AML-193 (cell line): ENCODE measurements at places on chromosomes 3 and 15.

DNA sequence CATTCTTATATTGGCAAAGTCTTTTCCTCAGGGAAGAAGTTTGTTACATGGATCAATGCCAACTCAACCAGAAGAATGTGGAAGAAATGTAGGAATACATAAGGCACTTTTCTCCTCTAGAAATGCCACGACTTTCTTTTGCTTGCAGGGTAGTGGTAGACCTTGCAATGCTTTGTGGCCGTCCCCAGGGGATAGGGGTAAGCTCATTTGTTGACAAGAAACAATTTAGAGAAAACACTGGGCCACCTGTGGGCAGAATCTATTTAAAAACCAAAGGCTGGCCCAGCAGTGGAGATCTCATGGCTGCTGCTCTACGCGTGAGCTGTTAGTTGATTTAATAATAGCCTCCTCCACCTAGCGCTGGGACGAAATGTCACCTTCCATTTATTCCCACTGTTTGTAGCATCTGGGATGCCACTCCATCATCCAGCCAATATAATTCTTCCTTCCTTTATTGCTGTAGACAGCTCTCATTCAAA lies 64.6 kb upstream of the PFN2 start:
- no peak for DNase-seq

GRCh38 chr3:5317557-5317956 lies 130.1 kb downstream of the EDEM1 start:
- no peak for DNase-seq

DNA sequence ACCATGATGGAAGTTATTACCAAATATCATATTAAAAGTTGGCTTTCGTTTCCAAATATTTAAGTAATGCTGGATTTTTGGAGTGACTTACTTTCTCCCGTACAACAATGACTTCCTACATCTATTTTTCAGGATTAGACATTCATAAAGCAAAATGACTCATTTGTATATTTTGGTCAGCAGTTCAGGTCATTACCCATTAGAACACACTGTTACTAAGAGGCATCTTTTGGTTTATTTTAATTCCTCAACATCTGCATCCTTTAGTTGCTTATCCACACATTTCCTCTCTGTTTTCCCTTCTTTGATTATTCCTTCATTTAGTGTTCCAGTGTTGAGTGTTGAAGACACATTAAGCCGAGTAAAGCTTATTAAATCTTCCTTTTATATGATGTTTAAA lies 348.2 kb downstream of the NAALADL2 start:
- DNase-seq, result no peak

GRCh38 chr3:61729038-61729634 lies 167.8 kb downstream of the PTPRG start:
- DNase-seq, result no peak

GRCh38 chr15:50905055-50905454 lies 3.4 kb upstream of the AP4E1 start:
- DNase-seq, result no peak

DNA sequence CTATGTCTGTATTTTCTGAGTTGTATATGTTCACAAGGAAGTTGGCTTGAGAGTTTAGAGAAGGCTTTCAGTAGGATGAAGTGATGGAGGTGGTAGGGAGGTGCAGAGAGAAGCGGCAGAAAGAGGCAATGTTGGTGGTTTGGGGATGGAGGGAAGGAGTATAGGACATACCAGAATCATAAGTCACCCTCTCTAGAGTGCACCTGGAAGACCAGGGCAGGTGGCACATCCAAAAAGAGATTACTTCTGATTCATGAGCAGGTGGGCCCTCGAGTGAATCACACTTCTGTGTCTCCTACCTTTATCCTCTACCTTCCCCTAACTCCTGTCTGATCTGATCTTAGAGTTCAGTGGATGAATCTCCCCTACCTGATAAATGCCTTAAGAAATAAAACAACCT lies 41.8 kb upstream of the MRPL3 start:
- DNase-seq, result no peak

DNA sequence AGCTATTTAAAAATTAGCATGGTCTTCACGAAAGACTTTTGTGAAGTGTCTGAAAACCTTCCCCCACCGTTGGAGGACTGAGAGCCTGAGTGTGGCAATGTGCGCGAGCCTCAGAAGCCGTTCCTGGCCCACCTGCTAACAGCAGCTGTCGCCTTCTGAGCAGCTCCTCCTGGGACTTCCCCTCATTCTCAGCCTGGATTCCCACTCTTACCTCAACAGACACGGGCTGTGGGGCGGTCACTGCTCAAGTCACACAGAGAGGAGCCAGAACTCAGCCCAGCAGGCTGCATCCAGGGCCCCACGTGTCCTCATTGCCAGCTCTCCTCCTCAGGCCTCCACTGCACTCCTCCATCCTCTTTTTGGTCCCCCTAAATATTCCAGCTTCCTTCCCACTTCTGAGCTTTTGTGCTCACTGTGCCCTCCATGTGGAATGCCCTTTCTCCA lies 7.8 kb downstream of the DNASE1L3 start:
- no peak for DNase-seq

- DNase-seq, result no peak
These were observed 912.7 kb downstream of the TUSC7 start for GRCh38 chr3:117622171-117622841.

DNA sequence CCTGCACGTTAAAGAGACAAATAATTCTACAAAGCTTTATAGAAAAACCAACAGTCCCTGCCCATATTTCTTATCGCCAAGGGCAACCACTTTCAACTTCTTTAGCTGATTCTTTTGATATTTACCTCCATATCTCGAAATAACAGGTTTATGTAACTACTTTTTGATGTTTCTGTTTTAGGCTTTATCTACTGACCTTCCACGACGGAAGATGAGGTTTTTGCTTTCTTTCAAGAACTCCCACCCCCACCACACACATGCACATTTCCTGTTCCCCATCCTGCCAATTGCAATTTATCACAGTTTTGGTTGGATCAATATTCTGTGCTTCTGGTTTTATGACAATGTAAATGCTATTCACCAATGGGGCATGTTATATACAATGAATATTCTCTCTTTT lies 330.4 kb upstream of the ICE2 start:
- DNase-seq, result no peak

DNA sequence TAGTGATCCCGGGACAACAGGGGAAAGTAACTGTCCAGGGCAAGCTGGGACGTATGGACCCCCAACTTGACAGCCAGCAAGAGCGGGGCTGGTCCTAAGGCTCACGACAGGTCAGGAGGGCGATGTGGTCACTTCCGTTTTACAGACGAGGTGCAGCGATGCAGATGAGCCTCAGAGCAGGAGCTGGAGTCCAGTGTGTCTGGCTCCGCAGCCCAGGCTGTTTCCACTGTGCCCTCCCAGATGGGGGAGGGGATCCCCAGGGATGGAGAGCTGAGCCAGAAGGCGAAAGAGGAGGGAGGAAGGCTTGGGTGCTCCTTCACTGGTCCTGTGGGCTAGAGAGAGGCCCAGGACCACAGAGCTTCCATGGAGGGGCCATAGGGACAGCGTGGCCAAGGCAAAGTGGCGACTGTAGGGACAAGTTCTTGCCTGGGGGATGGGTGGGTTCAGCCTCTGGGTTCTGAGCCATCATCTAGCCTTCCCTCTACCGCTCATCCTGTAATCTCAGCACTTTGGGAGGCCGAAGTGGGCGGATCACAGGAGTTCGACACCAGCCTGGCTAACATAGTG lies 5.7 kb downstream of the SNX33 start:
- no peak for DNase-seq

DNA sequence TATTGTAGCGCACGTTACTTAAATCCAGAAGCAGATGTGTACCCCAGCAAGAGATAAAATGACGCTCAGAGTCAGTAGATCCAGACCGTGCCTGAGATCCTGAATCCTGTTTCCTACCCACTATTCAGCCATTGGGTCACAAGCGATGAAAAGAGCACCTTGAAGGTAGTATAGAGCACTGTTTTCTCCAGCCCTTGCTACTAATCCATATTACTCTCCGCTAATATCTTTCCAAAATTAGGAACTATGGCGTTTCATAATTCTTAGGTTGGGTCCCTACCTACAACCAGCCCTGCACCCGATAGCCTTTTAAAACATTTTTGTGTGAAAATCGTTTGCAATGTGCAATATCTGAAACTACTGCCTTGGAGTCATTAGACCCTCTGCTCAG lies 596 bp downstream of the BTD start:
- no peak for DNase-seq

GRCh38 chr15:69979783-69980182 lies 117.9 kb downstream of the TLE3 start:
- DNase-seq, result no peak

DNA sequence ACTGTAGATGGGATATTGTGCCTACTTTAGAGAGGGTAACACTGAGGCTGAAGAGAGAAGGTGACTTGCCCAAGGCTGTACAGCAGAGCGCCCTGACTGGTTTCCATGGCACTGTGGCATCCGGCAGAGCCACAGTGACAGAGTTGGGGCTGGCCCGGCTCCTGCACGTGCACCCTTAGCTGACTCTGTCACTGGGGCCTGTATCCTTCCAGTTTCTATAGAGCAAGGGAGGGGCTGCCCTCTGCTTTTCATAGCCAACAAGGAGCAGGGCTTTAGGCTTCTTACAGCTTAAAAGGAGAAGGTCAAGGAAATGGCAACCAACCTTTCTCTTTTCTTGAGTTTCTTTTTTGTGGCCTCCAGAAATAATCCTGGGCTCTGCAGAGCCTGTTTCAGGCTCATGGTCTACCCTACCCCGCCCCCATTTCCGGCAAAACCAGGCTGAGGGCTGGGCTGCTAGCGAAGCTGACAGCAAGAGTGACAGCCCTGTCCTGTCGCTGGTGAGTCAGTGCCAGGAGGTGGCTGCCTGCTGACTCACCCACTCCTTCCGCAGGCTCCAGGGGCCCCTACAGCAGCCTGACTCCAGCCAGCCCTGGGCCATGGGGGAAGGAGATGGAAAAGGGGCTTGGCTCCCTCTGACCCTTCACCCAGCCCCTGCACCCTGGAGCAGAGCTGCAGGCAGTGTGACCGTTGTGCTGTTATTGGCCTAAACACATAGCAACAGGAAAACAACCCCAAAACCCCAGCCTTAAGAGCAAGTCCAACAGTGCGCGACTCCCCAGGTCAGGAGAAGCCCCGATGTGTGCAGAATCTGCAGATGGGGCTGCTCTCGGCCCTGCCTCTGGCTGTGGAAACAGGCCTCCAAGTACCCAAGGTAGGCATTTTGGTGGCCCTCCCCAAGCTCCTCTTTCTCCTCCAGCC lies 29.8 kb downstream of the SLC6A6 start:
- DNase-seq, result peak; percentile 97

- DNase-seq, result no peak
These were observed 138.1 kb downstream of the GREM1 start for GRCh38 chr15:32855942-32856341.

DNA sequence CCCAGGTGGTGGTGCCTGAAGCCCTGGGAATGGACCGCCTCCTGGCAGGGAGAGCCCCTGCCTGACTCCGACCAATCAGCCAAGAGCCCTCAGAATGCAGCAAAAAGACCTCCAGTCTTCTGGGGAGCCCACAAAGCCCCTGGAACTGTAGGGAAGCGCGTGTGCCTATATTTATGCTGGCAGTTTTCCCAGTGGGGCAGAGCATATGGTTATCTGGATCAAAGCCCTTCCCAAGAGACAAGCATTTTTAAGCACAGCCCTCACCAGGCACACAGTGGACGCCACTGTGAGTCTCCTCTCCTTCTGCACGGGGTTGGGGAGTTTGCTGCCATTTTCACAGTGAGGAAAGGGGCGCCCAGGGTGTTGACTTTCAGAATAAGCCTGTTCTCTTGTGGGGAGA lies 80.9 kb upstream of the RPL32 start:
- DNase-seq, result no peak

DNA sequence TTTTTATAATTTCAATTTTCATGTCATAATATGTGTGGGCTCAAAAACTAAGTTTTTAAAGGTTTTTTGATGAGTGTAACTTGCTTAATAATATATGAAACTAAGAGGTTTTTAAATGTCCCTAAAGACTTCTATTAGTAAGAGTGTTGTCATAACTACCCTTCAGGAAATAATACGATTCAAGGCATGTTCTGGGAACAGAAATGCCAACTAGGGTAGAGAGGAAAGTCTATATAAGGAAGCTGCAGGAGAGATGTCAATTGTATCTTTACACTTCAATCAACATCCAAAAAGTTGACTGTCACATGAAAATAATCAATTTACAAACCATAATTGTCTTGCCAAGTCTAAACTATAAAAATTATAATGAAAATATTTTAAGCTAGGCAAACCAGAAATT lies 76.3 kb downstream of the SMARCC1 start:
- no peak for DNase-seq

GRCh38 chr15:40942878-40943277 lies 10.4 kb upstream of the CHAC1 start:
- no peak for DNase-seq

DNA sequence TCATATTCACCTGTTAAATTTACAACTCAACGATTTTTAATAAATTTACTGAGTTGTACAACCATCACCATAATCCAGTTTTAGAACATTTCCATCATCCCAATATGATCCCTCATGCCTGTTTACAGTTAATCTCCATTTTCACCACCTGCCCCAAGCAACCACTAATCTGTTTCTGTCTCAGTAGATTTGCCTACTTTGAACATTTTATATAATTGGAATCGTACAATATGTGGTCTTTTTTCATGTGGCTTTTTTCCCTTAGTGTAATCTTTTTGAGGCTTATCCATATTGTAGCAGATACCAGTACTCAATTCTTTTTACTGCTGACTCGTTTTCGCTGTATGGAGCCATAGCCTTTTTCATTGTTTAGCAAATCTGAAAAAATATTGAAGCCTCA lies 123.3 kb upstream of the STT3B start:
- DNase-seq, result no peak

DNA sequence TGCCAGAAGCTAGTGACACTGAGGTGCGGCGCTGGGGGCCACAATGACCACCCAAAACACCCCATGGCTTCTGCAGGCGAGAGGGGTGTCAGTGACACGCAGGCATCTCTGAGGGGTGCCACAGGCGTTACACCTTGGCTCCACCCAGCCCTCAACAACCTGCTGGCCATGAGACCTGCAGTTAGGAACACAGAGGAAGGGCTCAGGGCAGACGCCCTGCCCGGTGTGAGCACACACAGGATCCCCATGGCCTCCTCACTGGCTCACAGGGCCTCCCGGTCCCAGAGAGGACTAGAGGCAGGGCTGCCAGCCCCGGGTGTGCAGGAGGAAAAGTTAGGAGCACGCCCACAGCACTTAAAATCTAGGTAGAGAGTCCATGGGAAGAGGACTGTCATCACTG lies 35.1 kb downstream of the CYFIP1 start:
- no peak for DNase-seq

- no peak for DNase-seq
These were observed 35.1 kb upstream of the FRMD4B start for GRCh38 chr3:69420781-69421520.

DNA sequence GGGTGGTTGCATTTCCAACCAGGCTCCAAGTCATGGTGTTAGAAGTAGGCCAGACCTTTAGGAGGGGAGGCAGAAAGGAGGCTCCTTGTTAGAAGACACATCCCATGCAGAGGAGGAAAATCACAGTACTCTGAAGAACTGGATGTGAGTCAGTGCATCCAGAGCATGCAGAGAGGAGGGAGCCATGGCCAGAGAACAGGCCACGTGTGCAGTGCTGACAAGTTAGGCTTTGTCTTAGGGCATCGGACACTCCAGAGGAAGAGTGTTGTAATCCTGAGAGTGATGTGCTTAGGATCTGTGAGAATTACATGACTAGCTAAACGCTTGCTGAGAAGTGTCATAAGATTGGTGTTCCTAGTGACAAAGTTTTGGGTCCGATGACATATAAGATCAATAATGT lies 456.5 kb upstream of the THRB start:
- DNase-seq, result no peak

- no peak for DNase-seq
These were observed 94.4 kb downstream of the DTWD1 start for GRCh38 chr15:49715211-49715610.
